ENCODE measurements at places on chromosomes 1 and 21.

- DNase-seq: no peak
These were observed 148.2 kb upstream of the COL11A1 start for GRCh38 chr1:103256490-103256889.

DNA sequence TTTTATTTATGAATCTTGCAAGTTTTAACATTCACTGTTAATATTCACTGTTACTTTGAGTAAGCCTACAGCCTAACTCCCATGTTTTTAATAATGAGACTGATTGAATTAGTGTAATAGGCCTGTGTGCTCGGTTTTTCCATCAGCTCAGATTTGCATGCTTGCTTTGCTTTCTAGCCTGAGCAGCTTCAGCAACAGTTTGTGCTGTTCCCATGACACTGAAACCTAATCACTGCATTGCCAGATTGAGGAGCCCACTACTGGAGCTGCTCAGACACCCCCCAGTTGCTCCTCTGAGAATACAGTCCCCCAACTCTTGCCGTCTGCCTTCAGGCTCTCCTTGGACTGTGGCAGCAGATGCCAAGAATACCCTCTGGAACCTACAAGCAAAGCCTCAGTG lies 695.4 kb downstream of the BRINP3 start:
- no peak for DNase-seq

DNA sequence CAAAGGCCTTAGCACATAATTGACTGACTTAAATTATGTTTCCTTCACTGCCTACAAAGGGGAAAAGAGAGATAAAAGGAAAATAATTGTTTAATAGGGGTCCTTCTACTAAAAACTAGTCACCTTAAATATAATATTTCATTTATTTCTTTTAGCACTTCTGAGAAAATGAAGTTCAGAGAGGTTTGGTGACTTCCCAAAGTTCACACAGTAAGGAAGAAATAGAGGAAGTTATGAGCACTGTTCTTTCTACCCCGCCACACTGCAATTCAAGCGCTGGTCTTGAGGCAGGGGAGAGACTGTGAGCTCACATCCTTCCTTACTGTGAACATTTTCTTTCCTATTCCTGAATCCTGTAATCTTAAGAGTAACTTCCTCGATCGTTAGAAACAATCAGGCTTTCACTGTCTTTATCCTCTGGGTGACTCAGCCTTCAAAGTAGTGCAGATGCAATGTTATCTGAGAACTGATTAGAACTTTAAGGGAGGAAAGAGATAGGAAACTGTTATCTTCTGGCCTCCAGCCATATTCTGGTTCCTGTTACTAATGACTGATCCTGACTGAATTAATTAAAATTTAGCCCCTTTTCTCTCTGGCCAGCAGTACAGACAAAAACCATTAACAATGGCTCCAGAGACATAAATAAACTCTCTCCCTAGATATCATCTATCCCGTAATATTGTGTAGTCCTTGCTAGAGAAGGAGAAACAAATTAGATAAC lies 6.8 kb downstream of the RGS5 start:
- DNase-seq: no peak

GRCh38 chr1:243483071-243483771 lies 227.4 kb downstream of the SDCCAG8 start:
- DNase-seq: no peak

DNA sequence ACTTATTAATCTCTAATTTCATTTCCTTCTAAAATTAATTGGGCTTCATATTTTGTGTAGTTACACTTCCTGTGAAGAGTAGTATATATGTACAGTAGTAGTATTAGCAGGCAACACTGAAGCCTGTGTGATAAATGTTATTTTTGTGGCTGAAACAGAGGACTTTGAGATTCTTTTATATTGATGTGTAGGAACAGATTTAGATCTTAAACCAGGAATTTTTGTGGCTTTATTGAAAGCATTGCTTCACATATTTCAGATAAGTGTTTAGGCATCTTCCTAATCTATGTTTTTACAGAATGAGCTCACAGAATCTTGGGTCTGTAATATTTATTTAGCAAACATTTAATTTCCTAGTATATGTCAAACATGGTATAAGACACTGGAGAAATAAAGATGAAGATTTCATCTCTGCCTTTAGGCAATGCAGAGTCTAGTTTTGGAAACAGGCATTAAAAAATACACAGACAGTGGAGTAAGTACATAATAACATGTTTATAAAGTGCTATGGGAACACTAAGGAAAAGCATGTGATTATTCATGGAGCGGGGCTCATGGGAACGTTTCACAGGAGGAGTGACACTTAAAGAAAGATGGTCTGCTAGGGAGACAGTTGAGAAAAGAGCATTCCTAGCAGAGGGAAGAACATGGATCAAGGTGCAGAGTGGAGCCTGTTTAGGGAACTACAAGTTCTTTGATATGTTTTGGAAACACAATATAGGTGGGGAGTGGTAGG lies 52.7 kb downstream of the MIGA1 start:
- DNase-seq: no peak

DNA sequence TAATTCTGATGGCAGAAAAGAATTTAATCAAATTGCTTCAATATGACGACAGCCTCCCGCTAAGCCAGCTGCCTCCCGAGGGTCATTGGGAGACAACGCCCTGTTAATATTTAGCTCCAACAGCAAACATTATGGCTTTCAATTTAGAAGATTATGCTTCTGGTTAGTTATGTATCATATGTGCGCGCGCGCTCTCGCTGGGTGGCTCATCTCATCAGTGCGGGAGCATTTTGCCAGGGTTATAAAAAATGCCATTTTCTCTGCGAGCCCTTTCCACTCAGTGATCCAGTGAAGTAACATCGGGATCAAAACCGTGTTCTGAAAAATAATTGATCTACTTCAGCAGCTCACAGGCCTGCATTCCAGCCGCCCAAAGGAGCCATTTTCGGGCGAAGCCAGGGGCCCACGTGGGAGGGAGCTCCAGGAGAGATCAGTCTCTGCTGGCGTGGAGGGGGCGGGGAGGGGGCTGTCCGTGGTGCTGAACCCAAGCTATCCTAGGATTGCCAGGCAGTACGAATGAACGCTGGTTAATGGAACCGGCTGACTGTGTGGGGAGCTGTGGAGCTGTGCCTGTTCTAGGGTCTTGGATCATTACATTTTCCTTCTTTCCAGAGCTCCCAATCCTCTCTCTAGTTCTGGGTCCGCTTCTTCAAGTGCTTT lies 219.1 kb upstream of the ZC3H12A start:
- peak; percentile 63 for DNase-seq
